ENCODE measurements at places on chromosomes 4 and X.

DNA sequence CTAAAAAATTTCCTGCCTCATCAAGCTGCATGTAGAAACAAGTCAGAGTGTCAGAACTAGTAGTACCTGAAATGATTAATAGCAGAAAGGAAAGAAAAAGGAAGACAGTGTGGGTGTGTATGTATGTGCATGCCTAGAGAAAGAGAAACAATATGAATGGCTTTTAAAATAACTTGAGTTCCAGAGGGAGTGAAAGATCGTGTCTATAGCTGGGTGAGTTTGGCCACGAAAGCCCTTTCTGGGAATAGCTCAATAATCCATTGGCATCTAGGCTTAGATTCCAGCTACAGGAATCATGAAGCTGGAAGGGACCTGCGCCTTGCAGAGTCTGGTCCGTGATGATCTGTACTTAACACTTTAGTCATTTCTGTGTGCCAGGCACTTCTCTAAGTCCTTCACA, 195.6 kb downstream of the RAPGEF2 start:
- no peak for DNase-seq
- H3K27me3 ChIP-seq = no peaks in the 10 kb centered on the region
- no peak overlapping the region for H3K4me3 ChIP-seq
- H3K36me3 ChIP-seq = no peaks in the 10 kb centered on the region
- peaks cover 32% of the 10 kb centered on the region for H3K4me1 ChIP-seq

DNA sequence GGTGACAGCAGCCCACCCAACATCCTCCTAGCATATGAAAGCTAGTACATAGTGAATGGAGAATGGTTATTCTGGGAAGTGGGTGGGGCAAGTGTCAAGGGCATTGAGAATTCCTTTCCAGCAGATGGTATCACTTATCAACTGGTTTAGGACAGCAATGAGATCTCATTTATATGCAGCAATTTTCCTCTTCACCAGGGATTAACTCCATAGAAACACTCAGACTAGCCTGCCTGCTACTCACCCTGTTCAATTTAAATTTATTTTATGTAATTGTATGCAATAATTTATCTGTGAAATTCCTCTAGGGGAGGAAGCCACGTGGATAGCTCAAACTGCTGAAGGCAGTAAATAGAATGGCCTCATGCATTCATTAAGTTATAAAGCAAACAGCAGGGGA, 101.6 kb upstream of the MID1IP1 start:
- H3K4me1 ChIP-seq = no peaks in the 10 kb centered on the region
- no peak for DNase-seq
- H3K27me3 ChIP-seq = no peaks in the 10 kb centered on the region

- H3K27ac ChIP-seq = no peak overlapping the region
- no peaks in the 10 kb centered on the region for H3K36me3 ChIP-seq
- H3K27me3 ChIP-seq = no peaks in the 10 kb centered on the region
- no peak for DNase-seq
- no peak overlapping the region for H3K4me3 ChIP-seq
- H3K4me1 ChIP-seq = no peaks in the 10 kb centered on the region
These were observed 115.5 kb upstream of the ACSL4 start for GRCh38 chrX:109848461-109849050.

DNA sequence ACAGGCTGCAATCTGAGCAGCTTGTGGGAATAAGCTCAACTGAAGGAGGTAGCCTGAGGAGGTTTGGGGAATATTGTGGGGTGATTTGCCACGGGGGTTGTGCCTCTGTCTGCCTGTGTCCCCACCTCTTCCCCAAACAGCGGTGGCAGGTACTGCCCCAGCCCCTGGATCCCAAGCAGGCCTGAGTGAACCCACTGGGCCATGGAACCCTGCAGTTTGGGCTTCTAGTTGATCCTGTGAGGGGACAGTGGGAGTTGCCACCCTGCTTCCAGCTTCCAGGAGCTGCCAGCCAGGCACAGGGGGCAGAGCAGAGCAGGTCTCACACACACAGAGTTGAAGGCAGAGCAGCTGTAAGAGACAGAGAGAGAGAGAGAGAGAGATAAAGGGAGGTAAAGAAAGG, 97.4 kb downstream of the PJA1 start:
- peak; percentile 46 for DNase-seq
- H3K4me1 ChIP-seq = no peaks in the 10 kb centered on the region
- H3K27me3 ChIP-seq = no peaks in the 10 kb centered on the region
- no peak overlapping the region for H3K27ac ChIP-seq
- no peaks in the 10 kb centered on the region for H3K36me3 ChIP-seq

GRCh38 chr4:80897537-80898303, 132.8 kb upstream of the BMP3 start:
- no peaks in the 10 kb centered on the region for H3K27me3 ChIP-seq
- H3K4me3 ChIP-seq = no peak overlapping the region
- no peak overlapping the region for H3K27ac ChIP-seq
- DNase-seq = no peak
- H3K36me3 ChIP-seq = no peaks in the 10 kb centered on the region

- no peak overlapping the region for H3K4me3 ChIP-seq
- no peak overlapping the region for H3K27ac ChIP-seq
- no peak for DNase-seq
These were observed 78.9 kb upstream of the SLC4A4 start for GRCh38 chr4:71259911-71260331.

GRCh38 chr4:57110640-57111511, 691 bp upstream of the IGFBP7 start:
- no peaks in the 10 kb centered on the region for H3K36me3 ChIP-seq
- H3K4me1 ChIP-seq = peaks cover 42% of the 10 kb centered on the region
- DNase-seq = peak; percentile 82
- peak overlapping the region; percentile 96 for H3K27ac ChIP-seq
- H3K27me3 ChIP-seq = no peaks in the 10 kb centered on the region
- H3K4me3 ChIP-seq = peak overlapping the region; percentile 67

DNA sequence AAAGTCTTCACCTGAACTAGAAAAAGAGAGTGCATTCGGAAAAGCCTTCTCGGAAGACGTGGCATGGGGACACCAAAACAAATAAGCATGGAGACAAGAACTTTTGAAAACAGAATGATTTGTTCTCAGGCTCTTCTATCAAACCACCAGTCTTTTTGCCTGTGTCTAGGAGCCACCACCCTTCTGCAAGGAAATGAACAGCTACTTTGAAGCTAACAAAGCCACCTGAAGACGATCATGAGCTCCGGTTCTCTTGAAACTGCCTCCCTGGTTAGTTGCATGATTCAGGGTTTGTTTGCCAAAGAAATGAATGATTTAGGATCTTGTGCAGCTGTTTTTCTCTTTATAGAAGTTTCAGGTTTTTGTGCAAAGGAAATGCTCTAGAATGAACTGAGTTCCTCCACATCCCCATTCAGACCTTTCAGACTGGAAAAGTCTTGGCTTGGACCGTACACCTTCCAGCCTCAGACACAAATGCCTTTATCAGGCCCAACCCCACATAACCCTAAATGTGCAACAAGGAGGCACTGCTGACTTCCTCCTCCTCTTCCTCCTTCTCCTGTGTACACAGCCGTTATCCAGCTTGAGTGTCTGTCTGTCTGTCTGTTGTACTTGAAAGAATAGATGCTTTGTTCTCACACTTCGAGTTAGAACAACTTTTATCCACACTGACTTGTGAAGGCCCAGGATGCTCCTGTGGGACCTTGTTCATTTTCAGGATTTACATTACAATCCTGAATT, 334.8 kb upstream of the KLF3 start:
- H3K4me1 ChIP-seq = peaks cover 6% of the 10 kb centered on the region
- H3K27ac ChIP-seq = no peak overlapping the region
- no peak overlapping the region for H3K4me3 ChIP-seq
- no peak for DNase-seq

- no peak overlapping the region for H3K4me3 ChIP-seq
- H3K27me3 ChIP-seq = no peaks in the 10 kb centered on the region
- no peaks in the 10 kb centered on the region for H3K36me3 ChIP-seq
These were observed 122.4 kb downstream of the RASL11B start for GRCh38 chr4:52984462-52984881.

GRCh38 chrX:85111347-85111746, 107.7 kb downstream of the APOOL start:
- H3K27me3 ChIP-seq = no peaks in the 10 kb centered on the region
- no peaks in the 10 kb centered on the region for H3K4me1 ChIP-seq
- no peak overlapping the region for H3K27ac ChIP-seq

DNA sequence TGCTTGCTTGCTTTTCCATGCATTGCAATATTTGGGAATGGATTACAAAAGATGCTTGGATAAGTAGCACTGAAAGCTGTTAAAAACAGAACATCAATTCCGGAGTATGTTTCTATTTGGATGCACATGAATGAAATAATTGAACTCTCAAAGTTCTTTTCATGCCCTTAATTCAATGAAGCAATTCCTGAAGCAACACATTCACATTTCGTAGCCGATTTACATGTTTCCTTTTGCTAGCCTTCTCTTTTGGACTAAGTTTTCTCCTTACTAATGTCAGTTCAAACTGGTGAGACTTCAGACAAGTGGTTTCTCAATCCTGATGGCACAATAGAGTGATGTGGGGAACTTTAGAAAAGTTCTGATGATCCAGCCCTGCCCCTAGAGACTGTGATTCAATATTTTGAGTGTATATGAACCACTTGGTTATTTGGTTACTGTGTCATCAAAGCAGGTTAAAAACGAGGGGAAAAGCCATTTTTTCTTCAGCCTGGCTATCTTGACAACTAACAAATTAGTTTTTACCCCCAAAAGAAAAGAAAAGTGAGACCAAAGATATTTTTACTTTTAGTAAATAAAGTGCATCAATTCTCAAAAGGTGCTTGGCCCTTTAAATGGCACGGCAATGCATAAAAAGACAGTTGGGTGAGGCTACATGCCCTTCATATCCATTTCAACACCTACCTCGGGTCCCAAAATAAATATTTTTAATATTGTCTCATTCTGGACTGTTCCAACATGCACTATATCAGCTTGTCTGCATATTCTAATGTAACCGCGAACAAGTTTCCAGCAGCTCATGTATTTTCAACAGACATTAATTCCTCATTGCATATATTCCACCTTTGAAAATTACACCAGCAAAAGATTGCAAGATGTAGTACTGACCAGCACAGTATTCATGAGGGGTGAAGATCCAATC, 90.1 kb upstream of the RPL34 start:
- no peak overlapping the region for H3K4me3 ChIP-seq
- no peak overlapping the region for H3K27ac ChIP-seq
- DNase-seq = no peak
- H3K27me3 ChIP-seq = no peaks in the 10 kb centered on the region
- no peaks in the 10 kb centered on the region for H3K4me1 ChIP-seq

- H3K4me1 ChIP-seq = no peaks in the 10 kb centered on the region
- no peak overlapping the region for H3K4me3 ChIP-seq
- no peaks in the 10 kb centered on the region for H3K36me3 ChIP-seq
- peak overlapping the region; percentile 63 for H3K27ac ChIP-seq
- DNase-seq = no peak
- H3K27me3 ChIP-seq = no peaks in the 10 kb centered on the region
These were observed 72.7 kb downstream of the FRMPD4 start for GRCh38 chrX:12210971-12211370.

GRCh38 chr4:146123231-146123630, 52.3 kb upstream of the LSM6 start:
- no peak for DNase-seq
- no peak overlapping the region for H3K27ac ChIP-seq
- no peaks in the 10 kb centered on the region for H3K4me1 ChIP-seq

- H3K36me3 ChIP-seq = no peaks in the 10 kb centered on the region
- H3K4me1 ChIP-seq = peaks cover 36% of the 10 kb centered on the region
- H3K27ac ChIP-seq = peak within 1 kb of the TSS; percentile 98
- peak within 1 kb of the TSS; percentile 92 for H3K4me3 ChIP-seq
These were observed at the start of gene TBC1D1 for GRCh38 chr4:37890801-37891259. TBC1D1 (plus strand) TSS chr4:37891084; CDS start chr4:37902096, 11,012 bp downstream.

DNA sequence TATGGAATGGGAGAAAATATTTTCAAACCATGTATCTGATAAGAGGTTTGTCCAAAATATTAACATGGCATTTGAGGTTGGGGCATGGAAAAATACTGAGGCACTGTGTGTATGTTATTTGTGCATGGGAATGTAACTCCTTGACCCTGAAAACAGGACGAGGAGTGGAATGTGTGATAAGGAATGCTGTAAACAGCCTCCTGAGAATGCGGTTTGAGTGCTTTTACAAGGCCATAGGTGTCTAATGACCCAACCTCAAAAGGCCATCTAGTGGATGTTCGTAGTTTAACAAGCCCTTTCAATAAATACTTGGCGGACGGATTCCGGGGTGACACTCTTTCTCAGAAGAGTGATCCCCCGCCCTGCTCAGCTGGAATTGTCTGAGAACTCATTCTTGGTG, 162.9 kb upstream of the USP9X start:
- H3K4me1 ChIP-seq = no peaks in the 10 kb centered on the region
- no peak overlapping the region for H3K4me3 ChIP-seq
- H3K27ac ChIP-seq = no peak overlapping the region
- no peaks in the 10 kb centered on the region for H3K27me3 ChIP-seq

- H3K27ac ChIP-seq = peak overlapping the region; percentile 4
- no peak overlapping the region for H3K4me3 ChIP-seq
- no peak for DNase-seq
These were observed 217.7 kb upstream of the HAND2 start for GRCh38 chr4:173747537-173748257.

DNA sequence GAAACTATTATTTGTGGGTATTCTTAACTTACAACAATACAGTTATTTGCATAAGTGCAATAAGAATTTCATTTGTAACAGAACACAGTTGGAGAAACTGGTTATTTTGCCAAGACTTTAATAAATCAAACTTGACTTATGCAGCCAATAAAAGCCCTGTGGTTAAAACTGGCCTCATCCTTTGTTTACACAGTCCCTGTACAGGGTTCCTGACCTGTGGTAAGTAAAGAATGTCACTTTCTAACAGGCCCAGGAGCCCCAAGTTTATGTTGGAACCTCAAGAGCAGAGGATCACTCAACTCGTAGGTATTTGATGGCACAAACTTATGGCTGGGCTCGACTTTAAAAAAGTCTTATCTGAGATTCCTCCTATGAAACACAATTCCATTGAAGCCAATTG, 88.6 kb upstream of the PTCHD1 start:
- H3K27me3 ChIP-seq = no peaks in the 10 kb centered on the region
- DNase-seq = no peak
- no peak overlapping the region for H3K27ac ChIP-seq
- no peak overlapping the region for H3K4me3 ChIP-seq
- H3K36me3 ChIP-seq = no peaks in the 10 kb centered on the region

- no peaks in the 10 kb centered on the region for H3K27me3 ChIP-seq
- no peaks in the 10 kb centered on the region for H3K36me3 ChIP-seq
- no peak overlapping the region for H3K4me3 ChIP-seq
- no peak for DNase-seq
These were observed 38.2 kb downstream of the CENPI start for GRCh38 chrX:101136235-101136634.

DNA sequence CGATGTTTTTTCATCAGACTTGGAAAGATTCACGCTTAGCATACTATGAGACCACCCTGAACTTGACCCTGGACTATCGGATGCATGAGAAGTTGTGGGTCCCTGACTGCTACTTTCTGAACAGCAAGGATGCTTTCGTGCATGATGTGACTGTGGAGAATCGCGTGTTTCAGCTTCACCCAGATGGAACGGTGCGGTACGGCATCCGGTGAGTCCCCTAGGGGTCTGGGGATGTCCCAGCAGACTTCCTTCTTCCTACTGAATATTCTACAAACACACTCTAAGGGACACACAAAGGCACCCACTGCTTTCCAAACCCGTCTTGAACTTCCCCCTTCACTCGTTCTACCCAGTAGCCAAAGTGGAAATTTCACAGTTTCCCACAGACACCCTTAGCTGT, 9.3 kb downstream of the GABRQ start:
- no peak for DNase-seq
- no peaks in the 10 kb centered on the region for H3K36me3 ChIP-seq
- H3K27ac ChIP-seq = no peak overlapping the region
- H3K27me3 ChIP-seq = no peaks in the 10 kb centered on the region
- H3K4me1 ChIP-seq = no peaks in the 10 kb centered on the region
